ENCODE measurements at places on chromosomes 16 and 17.

DNA sequence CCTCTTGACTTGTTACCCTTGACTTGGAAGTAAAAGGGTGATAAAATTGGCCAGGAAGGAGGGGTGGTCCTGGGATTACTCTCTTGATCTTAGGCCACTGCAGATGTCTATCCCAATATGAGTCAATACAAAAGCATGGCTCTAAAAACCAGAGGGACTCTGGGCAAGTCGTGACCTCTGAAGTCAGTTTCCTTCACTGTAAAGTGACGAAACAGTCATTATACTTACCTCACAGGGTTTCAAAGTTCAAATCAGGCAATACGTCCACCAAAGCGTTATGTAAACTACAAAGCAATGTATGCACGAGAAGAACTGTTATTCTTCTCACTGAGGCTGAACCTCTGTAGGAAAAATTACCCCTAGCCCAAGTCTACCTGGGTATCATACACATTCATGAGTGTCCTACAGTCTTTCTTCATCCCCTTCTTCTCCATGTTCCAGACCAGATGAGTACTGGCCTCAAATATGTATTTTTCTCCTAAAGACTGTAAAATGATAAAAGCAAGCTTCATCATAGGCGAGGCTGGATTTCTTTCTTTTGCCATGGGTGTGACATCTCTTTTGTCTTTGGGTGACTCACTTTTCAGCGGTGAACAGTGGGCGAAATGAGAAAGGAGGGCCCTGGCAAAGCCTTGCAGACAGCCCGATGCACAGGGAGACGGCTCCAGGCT, 34.5 kb upstream of the CLEC18B start:
- no peak for DNase-seq

- DNase-seq: no peak
Measured at GRCh38 chr17:45745601-45746494, 38.3 kb upstream of the CRHR1 start.

DNA sequence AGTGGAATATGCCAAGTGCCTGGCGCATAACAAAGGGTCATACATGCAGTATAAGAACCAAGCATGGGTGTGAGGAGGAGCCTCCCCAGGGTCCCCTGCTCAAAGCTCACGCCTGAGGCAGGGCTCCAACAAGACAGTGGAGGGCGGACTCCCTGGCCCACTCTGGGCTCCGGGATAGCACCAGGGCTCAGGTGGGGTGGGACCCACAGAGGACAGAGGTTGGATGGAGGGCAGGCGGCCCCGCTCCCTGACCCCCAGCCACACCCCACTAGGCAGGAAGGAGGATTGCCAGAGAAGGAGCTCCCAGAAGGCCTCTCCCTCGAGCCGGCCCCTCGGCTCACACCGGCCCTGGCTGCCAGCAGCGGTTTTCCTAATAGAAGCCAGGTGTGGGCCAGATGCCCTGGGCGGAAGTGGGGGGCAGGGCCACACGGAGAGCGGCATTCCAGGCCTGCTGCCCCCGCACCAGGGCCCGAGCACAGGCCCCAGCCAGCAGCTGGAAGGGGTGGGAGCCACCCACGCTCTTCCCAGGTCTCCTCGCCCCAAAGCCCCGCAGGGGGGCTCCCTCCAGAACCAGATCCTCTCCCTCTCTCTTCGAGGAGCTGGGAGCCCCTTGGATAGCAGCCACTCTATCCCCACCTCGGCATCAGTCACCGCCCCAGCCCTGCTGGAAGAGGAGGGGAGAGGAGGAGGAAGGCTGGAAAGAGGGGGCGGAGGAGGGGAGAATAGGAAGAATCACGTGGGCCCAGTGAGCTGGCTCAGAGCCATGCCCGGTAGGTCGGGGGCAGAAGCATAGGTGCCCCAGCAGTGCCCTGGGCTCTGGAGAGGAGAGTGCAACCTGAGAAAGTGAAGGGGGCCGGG, 21.0 kb downstream of the VASN start:
- no peak for DNase-seq

DNA sequence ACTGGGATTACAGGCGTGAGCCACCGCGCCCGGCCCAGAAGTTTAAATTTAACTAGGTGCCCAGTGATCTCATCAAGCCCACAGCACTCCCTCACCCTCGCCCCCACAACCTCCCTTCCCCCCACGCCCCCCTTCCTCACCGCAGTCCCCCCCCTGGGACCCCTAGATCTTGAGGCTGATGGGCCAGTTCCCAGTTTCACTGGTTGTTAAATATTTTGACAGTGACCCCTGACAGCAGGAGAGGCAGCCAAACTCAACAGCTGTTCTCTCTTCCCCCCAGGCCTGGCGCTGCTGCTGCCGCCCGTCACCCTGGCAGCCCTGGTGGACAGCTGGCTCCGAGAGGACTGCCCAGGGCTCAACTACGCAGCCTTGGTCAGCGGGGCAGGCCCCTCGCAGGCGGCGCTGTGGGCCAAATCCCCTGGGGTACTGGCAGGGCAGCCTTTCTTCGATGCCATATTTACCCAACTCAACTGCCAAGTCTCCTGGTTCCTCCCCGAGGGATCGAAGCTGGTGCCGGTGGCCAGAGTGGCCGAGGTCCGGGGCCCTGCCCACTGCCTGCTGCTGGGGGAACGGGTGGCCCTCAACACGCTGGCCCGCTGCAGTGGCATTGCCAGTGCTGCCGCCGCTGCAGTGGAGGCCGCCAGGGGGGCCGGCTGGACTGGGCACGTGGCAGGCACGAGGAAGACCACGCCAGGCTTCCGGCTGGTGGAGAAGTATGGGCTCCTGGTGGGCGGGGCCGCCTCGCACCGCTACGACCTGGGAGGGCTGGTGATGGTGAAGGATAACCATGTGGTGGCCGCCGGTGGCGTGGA, 15.6 kb downstream of the QPRT start:
- no peak for DNase-seq

DNA sequence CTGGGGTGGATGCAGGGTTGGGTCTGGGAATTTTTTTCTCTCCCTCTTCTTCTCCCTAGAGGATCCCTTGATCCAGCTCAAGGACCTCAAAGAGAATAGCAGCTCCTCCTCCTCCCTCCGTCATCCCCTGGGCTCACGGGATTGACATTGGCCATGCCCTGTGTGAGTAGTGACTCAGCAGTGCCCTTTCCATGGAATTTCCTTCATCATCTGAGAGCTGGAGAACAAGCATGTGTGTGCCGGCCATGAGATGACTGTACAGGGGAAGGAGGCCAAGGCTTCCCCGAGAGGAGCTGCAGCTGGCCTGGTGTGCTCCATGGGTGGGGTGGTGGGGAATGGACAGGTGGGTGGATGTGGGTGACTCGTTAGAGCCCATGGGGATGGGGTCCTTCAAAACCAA, 8.9 kb upstream of the WSCD1 start:
- DNase-seq: no peak

GRCh38 chr16:61798741-61799140, 237.5 kb downstream of the CDH8 start:
- DNase-seq: no peak

DNA sequence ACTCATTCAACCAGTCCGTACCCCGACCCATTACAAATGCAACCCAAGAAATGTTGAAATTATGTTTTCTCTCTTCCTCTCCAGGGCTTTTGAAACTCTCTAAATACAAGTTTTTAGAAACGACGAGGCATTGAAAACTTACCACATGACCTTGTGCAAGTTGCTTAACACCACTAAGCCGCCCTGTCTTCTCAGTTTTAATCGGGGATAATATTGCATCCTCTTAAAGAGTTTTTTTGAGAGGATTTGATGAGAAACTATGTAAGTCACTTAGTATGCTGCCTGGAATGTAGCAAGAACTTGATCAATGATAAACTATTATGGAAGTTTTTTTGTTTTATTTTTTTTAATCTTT, 149.0 kb upstream of the FAM20A start:
- DNase-seq: no peak

DNA sequence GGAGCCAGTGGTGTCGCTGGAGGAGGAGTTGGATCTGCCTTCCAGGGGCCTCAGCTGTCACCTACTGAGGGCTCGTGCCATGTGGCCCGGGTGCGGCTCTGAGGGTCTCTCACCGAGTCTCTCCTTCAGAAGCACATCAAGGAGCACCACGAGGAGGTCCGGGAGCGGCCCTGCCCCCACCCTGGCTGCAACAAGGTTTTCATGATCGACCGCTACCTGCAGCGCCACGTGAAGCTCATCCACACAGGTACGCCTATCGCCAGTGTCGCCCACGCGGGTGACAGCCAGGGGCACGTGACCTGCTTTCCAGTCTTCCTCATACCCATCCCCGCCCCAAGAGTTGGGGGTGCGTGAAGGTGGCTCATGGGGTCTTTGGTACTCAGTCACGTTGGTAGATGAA, 12.5 kb downstream of the ZNF276 start:
- no peak for DNase-seq

- DNase-seq: no peak
Measured at GRCh38 chr17:6241381-6241780, 171.2 kb downstream of the WSCD1 start.

DNA sequence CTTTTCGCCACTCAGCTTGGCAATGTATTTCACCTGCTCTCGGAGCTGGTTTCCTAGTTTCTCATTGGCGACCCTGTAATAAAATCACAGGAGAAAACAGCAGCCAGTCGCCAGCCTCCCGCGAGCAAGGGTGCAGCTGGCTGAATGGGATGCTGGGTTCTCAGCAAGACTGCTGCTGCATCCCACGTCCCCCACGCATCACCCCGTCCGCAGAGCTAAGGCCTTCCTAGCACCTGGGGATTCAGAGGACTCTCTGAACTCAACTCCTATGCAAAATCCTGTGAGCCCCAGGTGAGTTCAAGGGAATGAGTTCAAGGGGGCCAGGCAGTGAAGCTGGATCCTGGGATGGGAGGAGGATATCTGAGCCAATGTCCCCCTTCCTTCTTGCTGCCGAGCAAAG, 29.3 kb downstream of the DHX38 start:
- DNase-seq: no peak

DNA sequence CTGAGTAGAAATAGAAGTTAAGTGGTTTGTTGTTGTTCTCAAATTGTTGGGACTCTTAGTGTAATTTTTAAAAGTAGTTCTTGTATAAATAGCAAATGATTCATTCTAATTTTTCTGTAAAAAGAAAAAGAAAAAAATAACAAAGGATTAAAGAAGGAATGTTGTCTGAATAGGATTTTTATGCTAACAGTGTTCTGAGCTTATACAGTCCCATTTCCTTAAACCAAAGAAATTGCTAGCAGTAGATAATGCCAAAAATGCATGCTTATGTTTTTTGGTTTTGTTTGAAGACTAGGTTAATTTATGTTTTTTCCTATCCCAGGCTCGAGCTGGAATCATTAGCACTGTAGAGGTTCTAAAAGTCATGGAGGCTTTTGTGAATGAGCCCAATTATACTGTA, 44.7 kb upstream of the KPNB1 start:
- no peak for DNase-seq

- peak; percentile 50 for DNase-seq
Measured at GRCh38 chr17:48131216-48131824, 23.8 kb downstream of the SNX11 start.

DNA sequence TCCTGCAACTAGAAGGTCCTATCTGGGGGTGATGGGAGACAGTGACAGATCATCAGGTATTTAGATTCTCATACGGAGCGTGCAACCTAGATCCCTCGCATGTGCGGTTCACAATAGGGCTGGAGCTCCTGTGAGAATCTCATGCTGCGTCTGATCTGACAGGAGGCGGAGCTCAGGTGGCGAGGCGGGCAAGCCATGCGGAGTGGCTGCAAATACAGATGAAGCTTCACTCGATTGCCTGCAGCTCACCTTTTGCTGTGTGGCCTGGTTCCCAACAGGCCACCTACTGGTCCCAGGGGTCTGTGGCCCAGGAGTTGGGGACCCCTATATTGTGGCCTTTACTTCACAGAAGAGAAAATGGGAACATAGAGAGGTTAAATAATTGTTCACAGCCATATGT, 200.4 kb downstream of the IRF8 start:
- no peak for DNase-seq

GRCh38 chr16:59213952-59214351, 479.8 kb upstream of the GOT2 start:
- no peak for DNase-seq

DNA sequence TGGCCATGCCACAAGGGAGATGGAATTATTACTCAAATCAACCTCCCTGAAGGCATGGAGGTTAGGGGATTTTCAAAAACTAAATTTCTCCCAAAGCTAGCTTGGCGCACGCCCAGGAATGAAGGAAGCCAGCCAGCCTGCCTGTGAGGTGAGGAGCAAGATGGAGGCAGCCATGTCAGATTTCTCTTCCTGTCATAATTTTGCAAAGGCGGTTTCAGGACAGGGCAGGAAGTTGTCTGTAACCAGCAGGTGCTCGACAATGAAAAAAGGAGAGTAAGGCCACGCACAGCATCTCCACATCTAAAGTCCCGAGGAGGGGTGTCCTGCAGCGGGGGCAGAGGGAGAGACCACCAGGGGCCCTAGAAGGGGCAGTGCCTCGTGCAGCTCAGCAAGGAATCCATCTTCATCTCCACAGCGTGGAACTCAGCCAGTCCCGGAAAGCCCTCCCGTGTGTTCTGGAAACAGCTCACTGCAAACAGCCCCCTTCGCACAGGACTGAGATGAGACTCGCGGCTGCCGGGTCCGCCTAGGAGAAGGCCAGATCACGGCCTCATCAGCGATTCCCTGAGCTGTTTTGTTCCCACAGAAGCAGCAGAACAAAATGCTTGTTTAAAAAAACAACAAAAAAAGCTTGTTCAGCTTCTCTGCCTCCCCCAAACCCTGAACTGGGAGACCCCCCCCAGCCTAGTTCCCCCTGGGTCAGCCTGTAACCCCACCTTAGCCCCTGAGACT, 47.8 kb downstream of the SLC7A5 start:
- DNase-seq: no peak

DNA sequence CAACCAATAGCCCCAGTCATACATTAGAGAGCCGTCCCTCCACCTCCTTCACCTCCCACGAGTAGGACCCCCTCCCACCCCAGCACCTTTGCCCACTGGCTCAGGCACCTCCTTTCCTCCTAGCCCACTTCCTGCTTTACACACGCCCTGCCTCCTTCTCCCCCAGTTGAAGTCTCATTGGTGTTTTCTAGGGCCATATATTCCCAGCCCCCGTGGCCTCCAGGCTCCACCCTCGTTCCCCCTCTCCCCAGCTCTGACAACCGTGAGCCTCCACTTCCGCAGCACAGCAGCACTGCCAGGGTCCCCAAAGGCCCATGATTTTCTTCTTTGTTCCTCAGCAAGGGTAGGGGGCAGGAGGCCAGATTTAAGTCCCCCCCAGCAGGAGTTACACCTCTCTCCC, 340.3 kb upstream of the TNRC6C start:
- no peak for DNase-seq

DNA sequence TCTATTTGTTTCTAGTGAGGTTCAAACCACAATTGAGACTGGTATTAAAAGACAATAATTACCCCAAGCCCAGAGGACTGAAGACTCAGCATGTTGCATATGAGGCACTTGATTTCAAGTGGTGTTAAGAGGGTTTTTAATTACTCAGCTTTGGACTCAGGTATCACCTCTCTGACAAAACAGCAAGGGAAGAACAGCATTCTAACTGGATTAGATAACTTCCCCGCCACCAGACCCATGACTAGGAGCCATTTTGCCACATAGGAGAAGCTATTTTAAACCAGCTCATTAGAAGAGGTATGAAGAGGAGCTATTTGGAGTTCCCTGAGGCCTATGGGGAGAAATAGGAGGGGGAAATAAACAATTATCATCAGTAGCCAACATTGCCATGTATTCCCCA, 226.1 kb upstream of the TOX3 start:
- no peak for DNase-seq

GRCh38 chr16:89811321-89811720, 5.1 kb downstream of the FANCA start:
- DNase-seq: no peak
